Daoy (cell line): ENCODE measurements at places on chromosomes 2 and 18.

GRCh38 chr18:41320100-41320499, 634.9 kb upstream of the PIK3C3 start:
- DNase-seq: no peak

- DNase-seq: peak; percentile 9
Measured at GRCh38 chr2:78070693-78071092, 548.5 kb upstream of the LRRTM4 start.

- DNase-seq: no peak
Measured at GRCh38 chr2:171814883-171815282, 79.2 kb downstream of the SLC25A12 start.

GRCh38 chr18:48095726-48096125, 165.3 kb upstream of the SMAD2 start:
- no peak for DNase-seq

GRCh38 chr2:12722447-12723316, 5.9 kb downstream of the TRIB2 start:
- no peak for DNase-seq

DNA sequence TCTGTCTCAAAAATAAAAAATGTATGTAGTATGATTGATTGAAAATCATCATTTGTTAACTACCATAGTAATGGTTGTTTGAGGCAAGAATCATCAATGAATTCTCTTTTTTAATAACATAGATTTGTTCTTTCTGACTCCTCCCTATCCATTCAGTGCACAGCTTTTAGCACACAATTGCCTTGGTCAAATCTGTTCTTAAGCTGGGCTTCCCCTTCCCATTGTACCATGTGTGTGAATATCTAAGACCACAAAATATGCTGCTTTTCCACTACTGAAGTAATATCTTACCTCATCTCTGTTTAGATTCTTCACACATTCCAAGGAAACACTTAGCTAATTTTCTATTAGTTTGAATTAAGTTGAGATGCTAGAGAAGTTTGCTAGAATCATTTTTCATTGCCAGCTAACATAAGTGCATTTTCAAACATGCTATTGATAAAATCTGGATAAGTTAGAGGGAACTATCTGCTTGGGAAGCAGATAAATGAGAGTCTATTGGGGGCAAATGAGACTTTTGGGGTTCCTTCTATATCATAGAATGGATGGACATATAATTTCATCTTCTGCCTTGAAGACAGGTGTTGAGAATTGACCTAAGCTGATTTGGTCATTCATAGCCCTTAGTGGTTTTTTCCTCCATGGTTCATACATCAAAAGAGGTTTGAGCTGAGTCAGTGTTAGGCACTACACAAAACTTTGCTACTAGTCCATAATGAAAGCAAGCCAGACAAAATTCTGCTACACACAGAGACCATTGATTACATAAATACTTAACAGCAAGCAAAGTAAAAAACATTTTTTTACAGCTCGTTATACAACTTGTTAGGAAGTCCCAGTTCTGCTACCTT, 231.9 kb downstream of the PLCL1 start:
- DNase-seq: no peak

- no peak for DNase-seq
Measured at GRCh38 chr2:75646090-75646582, 447 bp upstream of the MRPL19 start.

DNA sequence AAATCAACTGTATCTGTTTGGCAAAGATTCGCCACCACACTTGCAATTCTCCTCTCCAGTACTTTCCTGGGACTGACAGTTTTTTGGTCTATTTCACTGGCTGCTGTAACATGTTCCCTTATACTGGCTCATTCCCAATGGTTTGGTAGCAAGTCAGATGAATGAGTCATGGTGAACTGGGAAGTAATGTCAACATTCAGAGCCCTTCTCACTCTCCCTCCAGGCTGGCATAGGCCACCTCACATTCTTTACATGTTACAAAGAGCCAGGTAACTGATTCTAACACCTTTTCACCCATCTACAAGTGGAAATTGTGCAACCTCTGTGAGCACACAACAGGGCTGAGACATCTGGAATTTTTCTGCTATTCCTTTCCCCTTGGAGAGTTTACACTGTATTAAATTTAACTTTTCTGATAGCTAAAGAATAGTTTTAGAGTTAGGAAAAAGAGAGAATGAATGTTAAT, 111.3 kb upstream of the TLK1 start:
- peak; percentile 89 for DNase-seq

DNA sequence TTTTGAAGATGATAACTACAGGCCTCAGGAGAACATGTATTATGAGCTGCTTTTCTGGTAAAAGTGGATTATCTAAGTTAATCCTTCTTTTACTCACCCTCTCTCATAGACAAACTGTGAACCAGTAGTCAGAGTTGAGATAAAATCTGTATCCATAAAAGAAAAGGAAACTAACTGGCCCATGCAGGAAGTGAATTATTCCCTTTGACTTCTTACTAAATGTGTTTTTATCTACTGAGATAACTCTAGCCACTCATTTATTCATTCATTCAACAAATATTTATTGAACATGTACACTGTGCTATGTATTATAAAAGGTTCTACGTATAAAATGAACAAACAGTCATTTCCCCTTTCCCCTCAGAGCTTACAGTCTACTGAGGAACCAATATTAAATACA, 10.0 kb downstream of the WDR35 start:
- DNase-seq: no peak

DNA sequence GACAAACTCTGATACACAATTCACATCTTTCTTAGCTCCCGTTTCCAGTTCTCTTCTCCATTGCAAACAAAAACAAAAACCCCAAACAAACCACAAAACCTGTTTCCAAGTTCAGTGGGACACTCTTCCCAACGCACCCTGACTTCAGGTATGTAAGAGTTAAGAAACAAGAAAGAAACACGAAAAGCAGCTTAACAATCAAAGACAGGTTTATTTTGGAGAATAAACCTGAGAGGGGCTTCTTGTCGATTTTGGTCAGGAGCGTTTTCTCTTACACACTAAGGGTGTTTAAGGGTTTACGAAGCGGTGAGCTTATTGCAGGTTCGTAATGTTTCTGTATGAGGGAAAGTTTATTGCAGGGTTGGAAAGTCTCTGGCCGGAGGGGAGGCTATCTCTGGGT, 905 bp upstream of the ATG16L1 start:
- no peak for DNase-seq

DNA sequence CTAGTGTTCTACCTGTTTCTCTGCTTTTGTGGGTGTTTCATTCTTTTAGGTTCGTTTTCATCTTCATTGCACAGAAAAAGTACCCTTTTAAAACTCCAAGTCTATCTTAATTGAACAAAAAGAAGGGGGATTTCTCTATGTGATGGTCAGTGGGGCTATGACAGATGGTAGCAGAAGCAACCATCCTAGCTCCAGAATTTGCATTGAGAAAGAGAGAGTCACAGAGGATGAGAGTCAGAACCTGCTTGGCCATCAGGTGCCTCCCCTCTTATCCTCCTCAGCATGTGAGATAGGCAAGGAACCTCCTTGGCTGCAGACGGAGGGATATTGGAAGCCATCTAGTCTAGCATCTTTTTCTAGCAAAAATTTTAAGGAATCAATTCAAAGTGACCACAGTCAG, 398.0 kb upstream of the DCC start:
- no peak for DNase-seq

DNA sequence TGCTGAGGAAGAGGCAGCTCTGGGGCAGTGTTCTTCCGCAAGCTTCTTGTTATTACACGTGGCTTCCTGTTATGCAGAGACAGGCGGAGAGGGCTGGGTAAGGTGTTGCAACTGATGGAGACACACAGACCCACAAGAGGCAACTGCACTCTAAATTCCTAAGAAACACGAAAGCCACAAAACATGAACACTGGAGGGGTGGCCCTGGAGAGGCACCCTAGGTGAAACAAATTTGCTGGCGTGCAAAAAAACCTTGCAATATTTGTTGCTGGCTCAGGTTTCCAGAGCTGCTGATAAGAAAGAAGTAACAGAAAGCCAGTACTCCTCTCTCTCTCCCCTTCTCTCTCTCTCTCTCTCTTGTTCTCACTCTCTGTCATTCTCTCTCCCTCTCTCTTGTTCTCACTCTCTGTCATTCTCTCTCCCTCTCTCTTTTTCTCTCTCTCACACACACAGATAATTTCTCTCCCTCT, 31.8 kb downstream of the ARHGAP25 start:
- no peak for DNase-seq

- no peak for DNase-seq
Measured at GRCh38 chr18:2480536-2480935, 90.8 kb downstream of the METTL4 start.

DNA sequence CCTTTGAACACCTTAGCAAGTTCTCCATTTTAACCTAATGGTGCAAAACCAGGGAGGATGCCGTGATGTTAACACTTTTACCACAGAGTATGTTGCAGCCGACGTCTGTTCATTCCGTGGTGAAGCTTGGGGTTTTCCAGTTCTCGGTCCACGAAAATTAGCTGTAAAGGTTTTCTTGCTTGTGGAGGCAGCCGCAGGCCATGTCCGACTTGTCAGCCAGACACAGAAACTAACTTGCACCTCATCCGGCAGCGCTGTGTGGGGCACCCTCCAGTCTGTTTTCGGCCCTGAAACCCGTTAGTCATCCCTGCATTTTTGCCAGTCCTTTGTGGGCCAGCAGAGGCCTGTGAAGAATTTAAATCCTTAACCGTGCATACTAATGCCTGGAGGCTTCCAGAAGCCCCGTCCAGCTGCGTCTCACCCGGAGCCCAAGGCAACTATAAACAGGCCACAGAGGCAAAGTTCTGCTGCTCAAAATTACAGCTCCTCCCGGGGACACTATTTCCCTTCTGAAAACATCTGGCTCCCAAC, 70.6 kb downstream of the SH3YL1 start:
- DNase-seq: peak; percentile 81

DNA sequence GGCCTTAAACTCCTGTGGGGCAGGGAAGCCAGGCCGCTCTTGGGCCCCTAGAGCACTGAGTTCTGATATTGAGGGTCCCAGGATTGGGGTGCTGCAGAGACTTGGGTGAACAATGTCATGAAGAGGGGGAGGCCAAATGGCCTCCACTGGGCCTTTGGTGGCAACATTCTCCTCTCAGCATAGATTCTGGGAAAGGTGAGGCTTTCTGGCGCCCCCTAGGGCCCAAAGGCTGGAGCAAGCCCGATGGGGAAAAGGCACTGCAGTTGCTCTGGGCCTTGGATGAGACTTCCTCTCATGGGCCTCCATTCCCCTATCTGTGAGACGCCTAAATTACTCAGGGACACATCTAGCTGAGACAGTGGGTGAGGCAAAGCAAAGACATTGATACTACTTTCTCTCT, 84.8 kb downstream of the ACAA2 start:
- DNase-seq: peak; percentile 63

- no peak for DNase-seq
Measured at GRCh38 chr2:158665536-158666302, 129.4 kb upstream of the DAPL1 start.

DNA sequence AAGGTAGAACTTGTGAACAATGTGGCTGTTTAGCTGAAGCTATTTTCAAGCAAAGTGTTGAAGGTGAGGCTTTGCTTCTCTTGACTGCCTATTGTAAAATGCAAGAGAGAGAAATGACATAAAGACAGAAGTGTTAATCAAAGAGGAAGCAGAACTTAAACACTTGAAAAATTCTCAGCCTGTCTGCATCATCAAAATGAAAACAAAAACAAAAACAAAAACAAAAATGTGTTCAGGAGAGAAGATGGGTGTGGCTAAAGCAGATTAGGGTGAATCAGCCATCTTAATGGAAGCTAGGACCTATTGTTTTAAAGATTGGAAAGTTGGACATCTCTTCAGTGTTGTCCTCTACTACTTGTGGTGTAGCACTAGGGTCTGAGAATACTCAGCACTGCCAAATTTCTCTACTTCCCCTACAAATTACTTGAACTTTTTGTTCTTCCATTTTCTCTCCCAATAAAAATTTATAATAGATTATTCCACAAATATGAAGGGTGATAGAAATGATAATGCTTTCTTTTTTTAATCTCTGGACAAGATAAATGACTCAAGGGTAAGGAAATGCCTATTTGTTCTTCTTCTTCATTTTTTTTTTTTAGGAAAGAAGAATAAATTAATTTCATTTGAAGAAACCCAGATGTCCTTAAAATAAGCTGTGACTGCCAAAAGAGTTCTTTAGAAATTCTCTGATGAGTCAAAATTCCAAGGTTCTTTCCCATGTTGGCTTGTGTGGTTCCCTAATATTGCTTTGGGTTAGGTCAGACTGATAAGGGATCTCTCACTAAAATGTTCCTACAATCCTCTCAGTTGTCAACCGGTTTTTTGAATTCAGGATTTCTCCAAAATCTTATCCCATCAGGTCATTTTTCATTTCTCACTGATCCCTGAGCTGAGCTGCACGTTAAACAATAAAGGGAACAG, 571.2 kb upstream of the ZEB2 start:
- peak; percentile 25 for DNase-seq
